ENCODE measurements at places on chromosomes 1 and 21.

- DNase-seq, result no peak
Observed at GRCh38 chr1:82269431-82269830, 468.7 kb downstream of the ADGRL2 start.

GRCh38 chr1:32341186-32341757 is 5.2 kb upstream of the MARCKSL1 start:
- no peak for DNase-seq

GRCh38 chr1:56709269-56709880 is 64.3 kb downstream of the PRKAA2 start:
- DNase-seq, result peak; percentile 9

GRCh38 chr1:89630048-89630447 is 2.9 kb upstream of the LRRC8C start:
- DNase-seq, result no peak

- DNase-seq, result no peak
Observed at GRCh38 chr1:75165264-75165663, 31.1 kb downstream of the LHX8 start.

GRCh38 chr1:116907351-116907750 is 2.4 kb upstream of the PTGFRN start:
- no peak for DNase-seq

Data from CD4-positive, alpha-beta memory T cell (primary cell).